Hematopoietic multipotent progenitor cell (in vitro differentiated cells): ENCODE measurements at places on chromosomes 1 and 21.

DNA sequence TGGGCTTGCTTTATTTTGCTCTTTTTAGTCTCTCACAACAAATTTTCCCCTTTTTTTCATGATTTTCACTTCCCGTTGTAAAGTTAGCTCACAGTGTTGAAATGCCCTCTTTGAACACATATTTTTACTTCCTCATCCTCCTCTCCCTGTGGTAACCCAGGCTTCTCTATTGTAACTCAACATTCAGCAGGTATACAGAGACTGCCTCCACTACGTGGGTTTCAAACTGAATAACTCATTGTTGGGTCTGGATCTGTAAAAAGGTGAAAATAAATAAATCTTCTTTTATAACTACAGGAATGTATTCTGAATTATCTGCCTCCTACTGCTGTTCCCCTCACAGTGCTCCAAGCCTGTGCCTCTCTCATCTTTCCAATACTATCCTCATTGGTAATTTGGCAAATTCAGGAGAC lies 166.4 kb downstream of the RUNX1 start:
- DNase-seq: no peak

GRCh38 chr1:179145521-179145920 lies 63.7 kb downstream of the TOR3A start:
- DNase-seq: no peak

DNA sequence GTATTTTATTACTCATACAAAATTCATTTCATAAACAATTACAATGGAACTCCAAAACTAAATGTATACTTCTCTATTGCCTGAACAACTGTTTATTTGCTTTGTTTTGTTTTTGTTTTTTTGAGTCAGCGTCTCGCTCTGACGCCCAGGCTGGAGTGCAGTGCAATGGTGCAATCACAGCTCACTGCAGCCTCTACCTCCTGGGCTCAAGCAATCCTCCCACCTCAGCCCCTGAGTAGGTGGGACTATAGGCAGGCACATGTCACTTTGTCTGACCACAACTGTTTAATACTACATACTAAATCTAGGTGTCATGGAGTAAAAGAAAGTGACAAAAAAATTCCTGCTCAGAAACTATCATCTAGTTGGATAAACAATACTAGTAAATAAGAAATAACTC lies 49.3 kb downstream of the RAB3GAP2 start:
- DNase-seq: no peak

- DNase-seq: no peak
Observed at GRCh38 chr1:196438329-196438728, 169.9 kb downstream of the KCNT2 start.

- no peak for DNase-seq
Observed at GRCh38 chr1:191886977-191887376, 271.3 kb upstream of the RGS18 start.

- peak; percentile 6 for DNase-seq
Observed at GRCh38 chr1:34984435-34984792, 733 bp downstream of the TMEM35B start.

GRCh38 chr1:73674945-73675561 lies 522.9 kb downstream of the LRRIQ3 start:
- peak; percentile 1 for DNase-seq

GRCh38 chr1:4612991-4613390 lies 41.4 kb upstream of the AJAP1 start:
- DNase-seq: no peak

DNA sequence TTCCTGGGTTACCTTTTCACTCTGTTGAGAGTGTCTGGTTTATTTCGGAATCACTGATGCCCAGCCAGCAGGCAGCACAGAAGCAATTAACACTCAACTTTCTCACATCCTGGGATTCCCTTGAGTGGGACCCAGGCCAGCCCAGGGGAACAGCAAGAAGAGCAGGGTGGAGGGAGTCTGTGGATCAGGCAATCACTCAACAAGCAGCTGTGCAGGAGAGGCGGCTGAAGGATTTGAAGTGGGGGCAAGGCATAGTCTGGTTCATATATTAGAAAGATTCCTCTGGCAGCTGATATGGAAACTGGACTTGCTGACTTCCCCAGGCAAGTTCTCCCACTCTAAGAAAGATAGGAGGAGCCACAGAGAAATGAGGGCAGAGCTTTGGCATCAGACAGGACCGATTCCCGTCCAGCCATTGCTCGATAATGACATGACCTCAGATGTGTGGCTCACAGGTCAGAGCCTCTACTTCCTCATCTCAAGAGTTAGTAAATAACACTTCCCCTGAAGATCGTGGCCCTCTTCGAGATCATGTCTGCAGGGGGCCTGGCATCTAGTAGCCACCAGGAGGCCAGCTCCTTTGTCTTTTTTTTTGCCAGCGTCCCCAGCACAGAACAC lies 12.4 kb downstream of the EPHA8 start:
- no peak for DNase-seq

- DNase-seq: no peak
Observed at GRCh38 chr1:56570924-56571372, 8.4 kb downstream of the PLPP3 start.

DNA sequence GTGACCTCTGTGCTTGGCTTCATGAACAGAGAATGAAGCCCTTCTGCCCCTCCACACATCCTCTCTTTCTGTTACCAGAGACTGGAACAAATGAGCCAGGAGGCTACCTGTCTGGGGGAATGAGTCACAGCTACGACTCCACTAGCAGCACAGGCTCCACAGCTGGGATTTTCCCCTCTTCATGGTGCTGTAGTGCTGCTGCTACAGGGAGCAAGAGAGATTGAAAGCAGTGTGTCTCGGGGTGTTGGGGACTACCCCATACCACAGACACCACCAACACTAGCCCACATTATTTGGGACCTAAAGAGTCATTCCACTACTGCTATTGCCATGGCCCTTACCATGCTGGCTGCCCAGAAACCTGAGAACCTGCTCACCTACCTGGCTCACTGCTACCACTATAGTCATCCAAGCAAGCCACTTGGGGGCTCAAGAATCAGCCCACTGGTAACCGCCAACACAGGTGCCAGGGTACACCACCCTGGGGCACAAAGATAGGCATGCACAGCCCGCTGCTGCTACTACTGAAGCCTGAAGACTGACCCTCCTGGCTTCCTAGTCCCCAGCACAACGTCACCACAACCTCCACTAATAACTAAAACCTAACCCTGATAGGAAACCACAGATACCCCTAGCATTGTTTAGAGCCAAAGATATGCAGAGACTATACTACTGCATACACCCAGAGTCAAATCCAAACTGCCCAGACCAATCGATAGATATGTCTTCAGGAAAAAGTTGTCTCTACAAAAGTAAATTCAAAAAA lies 17.7 kb downstream of the CD1E start:
- DNase-seq: no peak

GRCh38 chr1:1894354-1895059 lies 3.6 kb upstream of the GNB1 start:
- DNase-seq: no peak

GRCh38 chr1:47931395-47931794 lies 65.8 kb downstream of the TRABD2B start:
- no peak for DNase-seq

- peak; percentile 6 for DNase-seq
Observed at GRCh38 chr1:186456729-186457255, 4.1 kb downstream of the PDC start.

GRCh38 chr1:228992044-228992443 lies 256.8 kb downstream of the RHOU start:
- no peak for DNase-seq

DNA sequence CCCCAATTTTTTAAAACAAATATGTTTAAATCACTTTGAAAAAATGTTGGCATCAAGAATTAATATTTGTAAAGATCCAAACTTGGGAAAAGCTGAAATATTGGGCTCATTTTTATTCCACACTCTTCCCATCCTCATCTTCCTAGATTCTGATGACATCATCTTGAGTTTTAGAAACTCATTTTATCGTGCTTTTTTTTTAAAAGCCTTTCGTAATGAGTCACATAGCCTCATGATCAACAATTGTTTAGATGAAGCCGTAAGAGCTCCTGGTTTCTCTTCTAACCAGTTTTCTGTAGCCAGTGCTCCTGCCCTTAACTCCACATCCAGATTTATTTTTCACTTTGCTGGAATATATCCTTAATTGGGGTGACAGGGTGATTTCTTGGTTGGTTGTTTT lies 78.6 kb downstream of the POFUT2 start:
- DNase-seq: no peak

DNA sequence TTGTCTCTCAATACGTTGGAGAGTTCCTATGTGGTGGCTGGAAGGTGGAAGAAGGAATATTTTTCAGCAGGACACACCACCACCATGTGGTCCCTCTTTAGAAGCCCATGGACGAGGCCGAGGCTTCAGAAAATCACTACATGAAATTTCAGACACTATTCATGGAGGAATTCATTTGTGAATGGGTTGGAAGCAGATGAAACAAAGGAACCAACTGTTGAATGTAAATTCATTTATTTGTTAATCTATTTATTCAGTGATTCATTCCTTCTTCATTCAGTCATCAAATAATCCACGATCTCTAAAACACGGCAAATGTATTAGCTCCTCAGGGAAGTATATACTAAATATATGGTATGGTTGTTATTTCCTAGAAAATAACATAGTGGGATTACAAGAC lies 12.2 kb downstream of the SLC35F3 start:
- no peak for DNase-seq
